Coronary artery (tissue), 2 donors: ENCODE measurements at places on chromosomes 1 and 21.

- DNase-seq = no peak
Observed at GRCh38 chr21:38756746-38757145, 49.0 kb upstream of the ETS2 start.

- no peak for DNase-seq
Observed at GRCh38 chr1:160776178-160776577, 19.8 kb upstream of the LY9 start.

- no peak for DNase-seq
Observed at GRCh38 chr1:54324251-54325140, 81.7 kb downstream of the SSBP3 start.

- no peak for DNase-seq
Observed at GRCh38 chr21:37765221-37765900, 150.9 kb downstream of the KCNJ6 start.

DNA sequence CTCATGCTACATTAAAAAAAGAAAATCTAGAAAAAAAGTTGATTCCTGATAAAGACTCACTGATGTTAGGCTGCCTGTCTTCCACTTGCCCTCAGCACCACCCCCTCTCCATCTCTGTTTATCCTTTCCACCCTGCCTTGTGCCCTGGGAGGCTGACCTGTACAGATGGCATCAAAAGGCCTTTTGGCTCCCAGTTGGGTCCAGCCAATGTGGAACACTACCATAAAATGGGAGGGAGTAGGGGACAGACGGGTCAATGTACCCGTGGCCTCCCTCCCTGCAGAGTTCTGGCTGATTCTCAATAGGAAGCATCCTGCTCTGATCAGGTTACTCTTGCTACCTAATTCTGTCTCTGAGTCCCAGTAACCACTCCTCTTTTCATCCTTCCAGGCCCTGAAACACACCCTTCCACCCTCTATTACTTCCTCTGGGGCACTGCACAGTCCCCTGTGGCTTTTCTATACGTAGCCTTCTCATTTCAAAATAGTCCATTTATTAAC is 300.0 kb downstream of the HHIPL2 start:
- no peak for DNase-seq
